GM13977 (cell line): ENCODE measurements at places on chromosomes 7 and 10.
A peak's percentile ranks its signal among the peaks of the same experiment; 100 is the strongest.

DNA sequence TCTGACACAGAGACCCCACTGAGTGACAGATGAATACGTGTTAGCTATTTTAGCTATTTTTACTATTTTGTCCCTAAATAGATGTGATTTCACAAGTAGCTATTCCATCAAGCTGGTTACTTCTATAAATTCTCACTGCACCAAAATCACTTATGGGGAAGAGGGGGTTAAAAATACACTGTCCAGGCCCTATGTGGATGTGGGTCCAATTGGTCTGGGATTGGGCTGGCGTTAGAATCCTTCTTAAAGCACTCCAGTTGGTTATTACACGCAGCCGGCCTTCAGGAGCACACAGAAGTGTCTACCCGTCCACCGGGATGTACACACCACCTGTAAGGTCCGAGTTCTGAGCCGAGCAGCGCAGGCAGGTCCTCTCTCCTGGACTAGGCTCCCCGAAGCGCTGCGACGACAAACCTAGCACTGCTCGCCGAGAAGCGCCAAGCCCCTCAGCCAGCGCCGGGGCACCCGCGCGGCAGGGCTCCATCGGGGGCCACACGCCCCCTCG lies 222.3 kb upstream of the MKLN1 start:
- DNase-seq: no peak

DNA sequence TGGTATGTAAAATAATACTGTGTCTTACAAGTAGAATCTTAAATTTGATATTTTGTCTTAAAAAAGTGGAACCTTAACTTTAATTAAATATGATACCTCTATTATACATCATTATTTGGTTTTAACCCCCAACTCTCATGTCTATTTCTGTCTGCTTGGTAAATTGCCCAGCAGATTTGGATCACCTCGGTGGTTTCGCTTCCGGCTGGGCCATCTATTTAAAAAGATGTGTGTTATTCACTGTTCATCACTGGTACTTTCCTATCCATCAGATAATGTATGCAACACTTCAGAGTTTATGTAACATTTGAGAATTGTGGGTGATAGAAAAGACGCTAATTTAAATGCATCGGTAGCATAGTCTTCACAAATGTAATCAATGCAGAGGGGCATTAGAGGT lies 119.7 kb downstream of the SND1 start:
- no peak for DNase-seq

DNA sequence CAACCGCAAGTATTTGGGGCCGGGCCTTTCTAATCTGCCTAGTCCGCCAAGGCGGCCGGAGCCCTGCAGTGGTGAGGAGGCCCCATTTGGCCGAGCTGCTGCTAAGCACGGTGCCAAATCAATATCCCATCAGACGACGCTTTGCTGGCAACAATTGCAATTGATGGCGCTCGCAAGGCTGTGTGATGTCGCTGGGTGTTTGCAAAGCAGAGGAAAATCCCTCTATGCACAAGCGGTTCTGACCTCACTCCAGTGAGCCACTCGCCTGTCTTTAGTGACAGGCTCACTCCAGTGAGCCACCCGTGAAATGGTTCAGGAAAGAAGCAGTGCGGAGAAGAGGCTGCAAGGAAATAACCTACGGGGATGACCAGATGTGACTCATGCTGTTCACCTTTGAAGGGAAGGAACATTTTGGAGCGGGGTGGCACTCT lies 18.3 kb upstream of the PDE1C start:
- DNase-seq: no peak

DNA sequence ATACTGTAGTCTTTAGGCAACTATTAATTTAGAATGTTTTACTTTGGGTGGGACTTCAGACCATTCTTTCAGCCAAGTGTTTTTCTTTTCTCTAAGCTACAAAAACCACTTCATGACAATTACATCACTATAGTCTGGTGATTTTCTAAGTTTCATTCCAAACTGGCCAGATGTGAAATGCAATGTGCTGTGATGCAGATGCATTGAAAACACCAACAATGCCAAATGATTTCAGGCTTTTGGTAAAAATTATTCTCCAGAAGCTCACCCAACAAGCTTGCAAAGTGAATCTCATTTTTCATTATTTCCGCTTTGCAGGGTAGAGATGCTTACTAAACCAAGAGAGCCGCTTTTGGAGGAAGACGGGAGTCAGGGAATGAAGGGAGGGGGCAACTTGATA lies 118.4 kb upstream of the ANK3 start:
- DNase-seq: no peak

GRCh38 chr7:115252461-115252860 lies 330.6 kb downstream of the MDFIC start:
- no peak for DNase-seq

- no peak for DNase-seq
Observed at GRCh38 chr10:52212062-52212461, 102.0 kb upstream of the DKK1 start.

- DNase-seq: no peak
Observed at GRCh38 chr10:55852900-55853299, 508.2 kb downstream of the ZWINT start.

GRCh38 chr10:2262333-2262732 lies 525.0 kb upstream of the ADARB2 start:
- DNase-seq: no peak

GRCh38 chr7:42208572-42208971 lies 28.4 kb downstream of the GLI3 start:
- DNase-seq: no peak

- DNase-seq: no peak
Observed at GRCh38 chr10:6297951-6298381, 95.2 kb downstream of the PFKFB3 start.

- DNase-seq: no peak
Observed at GRCh38 chr10:114859222-114859621, 37.6 kb downstream of the FHIP2A start.

GRCh38 chr7:151088856-151089699 lies 2.8 kb downstream of the AGAP3 start:
- DNase-seq: no peak

- DNase-seq: no peak
Observed at GRCh38 chr7:33562996-33563395, 342.3 kb upstream of the BMPER start.

DNA sequence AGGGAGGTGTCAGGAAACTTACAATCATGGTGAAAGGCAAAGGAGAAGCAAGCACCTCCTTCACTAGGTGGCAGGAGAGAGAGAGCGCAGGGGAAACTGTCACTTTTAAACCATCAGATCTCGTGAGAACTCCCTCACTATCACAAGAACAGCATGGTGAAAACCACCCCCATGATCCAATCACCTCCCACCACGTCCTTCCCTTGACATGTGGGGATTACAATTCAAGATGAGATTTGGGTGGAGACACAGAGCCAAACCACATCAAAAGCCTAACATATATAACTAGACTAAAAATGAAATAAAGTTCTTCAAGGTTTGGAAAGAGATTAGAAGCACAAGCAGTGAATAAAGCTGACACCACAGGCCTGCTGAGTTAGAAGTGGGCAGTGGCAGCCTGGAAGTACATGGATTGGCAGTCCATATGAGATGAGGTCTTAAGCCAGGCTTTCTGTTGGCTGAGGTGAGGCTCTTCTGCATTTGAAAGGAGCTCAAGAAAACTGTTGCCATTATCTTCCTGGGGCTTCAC lies 96.4 kb upstream of the MDFIC start:
- DNase-seq: no peak

DNA sequence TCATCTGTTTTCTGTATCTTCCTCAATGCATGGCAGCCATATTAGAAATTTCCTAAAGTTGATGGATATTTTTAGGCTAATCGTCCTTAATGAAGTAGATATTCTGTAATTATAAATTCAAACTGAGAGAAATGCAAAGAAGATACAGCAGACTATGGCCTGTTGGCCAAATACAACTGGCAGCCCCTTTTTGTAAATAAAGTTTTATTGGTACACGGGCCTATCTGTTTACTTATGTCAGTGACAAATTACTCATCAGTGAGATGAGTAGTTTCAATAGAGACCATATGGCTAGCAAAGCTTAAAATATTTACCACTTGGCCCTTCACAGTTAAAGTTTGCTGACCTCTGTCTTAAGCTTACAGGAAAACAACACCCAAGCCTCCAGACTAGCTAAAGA lies 112.3 kb downstream of the HTR7 start:
- DNase-seq: no peak

DNA sequence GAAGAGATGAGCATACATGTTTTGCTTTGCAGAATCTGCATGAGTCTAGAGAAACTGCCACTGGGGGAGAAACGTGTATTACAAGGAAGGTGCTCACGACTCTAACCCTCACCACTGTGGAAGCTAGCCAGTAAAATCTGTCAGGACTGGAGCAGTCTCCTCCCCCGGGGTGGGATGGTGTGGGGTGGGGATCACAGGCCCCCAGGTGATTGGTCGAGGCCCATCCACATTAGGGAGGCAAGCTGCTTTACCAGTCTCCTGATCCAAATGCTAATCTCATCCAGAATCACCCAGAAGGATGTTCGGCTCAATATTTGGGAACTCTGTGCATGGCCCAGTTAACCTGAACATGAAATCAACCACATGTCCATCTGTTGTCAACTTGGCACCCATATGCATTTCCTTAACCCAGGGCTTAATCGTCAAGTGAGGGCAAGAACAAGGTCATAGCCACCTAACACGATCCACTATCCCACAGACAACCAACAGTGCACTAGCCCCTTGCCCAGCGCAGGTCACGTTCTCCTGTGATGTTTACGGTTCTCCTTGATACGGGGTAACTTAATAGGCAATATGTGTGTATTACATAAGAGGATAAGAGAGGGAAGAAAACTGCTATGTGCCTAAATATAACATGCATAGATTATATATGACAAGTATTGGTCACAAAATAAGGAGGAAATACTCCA lies 40.8 kb downstream of the DNAJB6 start:
- DNase-seq: no peak

GRCh38 chr10:11017570-11018431 lies at the start of gene CELF2:
Gene CELF2, plus strand, starts transcription at chr10:11017872. Its CDS starts 218 bp downstream, at chr10:11018090.
- peak; percentile 75 for DNase-seq

DNA sequence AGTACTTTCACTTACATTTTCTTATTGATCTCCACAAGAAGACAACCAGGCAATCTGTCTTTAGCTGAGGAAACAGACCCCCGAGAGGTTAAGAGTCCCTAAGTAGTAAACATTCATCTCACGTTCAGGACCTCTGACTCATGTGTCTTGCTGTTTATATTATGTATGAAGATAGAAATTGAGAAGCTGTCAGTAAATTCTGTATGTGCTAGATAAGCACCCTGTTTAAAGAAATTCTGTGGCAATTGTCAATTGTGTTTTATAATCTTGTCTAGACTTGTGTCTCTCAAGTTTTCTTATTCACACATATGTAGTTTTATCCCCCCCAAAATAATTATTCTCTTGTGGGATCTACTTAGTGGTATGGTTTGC lies 14.5 kb downstream of the ADK start:
- DNase-seq: no peak

GRCh38 chr10:12934777-12935176 lies 66.7 kb downstream of the CCDC3 start:
- no peak for DNase-seq

DNA sequence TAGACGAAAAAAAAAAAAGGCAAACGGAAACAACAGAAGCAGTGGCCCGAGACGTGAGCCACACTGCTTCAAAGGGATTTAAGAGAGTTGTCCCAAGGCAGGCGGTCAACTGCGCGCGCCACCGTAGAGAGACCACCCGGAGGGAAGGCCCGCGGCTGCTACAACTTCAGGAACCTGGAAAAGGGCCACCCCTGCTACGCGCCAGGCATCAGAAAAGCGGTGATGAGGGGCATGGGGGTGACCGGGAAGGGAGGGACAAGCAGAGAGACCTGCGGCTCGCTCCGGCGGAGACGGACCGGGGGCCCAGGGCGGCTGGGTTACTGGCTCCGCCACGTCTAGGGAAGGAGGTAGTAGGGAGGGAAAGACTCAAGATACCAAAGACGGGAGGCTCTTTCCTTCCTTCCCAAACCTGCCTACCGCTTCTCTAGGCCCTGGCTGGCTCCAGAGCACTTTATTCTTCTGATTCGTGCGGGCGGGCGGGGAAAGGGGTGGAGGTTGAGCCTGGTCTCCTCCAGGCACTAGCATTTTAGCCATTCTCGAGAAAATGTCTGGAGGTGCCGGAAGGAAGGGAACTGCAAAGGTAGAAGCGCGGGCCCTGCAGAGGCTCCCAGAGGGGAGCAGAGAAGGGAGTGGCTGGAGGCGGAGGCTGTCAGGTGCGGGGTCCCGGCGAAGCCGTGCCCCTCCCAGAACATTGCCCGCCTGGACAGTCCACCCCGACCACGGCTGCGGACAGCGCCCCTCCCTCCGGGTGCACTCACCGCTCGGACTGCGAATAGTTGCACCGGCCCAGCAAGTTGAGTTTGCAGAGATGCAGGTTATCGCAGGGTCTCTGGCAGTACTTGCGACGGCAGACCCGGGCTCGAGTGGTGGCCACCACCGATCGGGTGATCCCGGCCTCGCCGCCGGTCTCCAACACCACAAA lies 993 bp downstream of the ZC3HAV1 start:
- peak; percentile 45 for DNase-seq

DNA sequence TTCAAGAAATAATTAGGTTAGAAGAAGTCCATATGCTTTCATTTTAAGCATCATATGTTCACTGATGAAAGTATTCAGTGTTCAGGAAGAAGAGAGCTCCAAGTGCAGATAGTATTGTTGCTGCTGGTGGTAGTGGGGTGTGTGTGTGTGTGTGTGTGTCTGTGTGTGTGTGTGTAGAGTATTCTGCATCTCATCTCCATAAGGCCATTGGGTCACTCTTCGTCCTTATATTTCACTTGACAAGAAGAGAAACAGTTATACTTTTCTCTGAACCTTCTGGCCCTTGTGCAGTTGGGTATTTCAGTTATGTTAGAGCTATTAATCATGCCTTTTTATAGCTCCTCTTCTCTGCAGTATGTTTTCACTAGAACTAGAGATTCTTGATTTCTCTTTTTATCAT lies 26.2 kb downstream of the ADAM22 start:
- DNase-seq: no peak

GRCh38 chr7:21469894-21470293 lies 42.0 kb downstream of the SP4 start:
- DNase-seq: no peak

GRCh38 chr7:142496545-142496991 lies 238.7 kb upstream of the PRSS58 start:
- peak; percentile 34 for DNase-seq

- DNase-seq: no peak
Observed at GRCh38 chr7:127943541-127944521, 87.4 kb downstream of the LRRC4 start.

GRCh38 chr10:17035446-17035845 lies 94.2 kb downstream of the CUBN start:
- DNase-seq: no peak
